ENCODE measurements at places on chromosomes 7 and 10.
A peak's percentile ranks its signal among the peaks of the same experiment; 100 is the strongest.

- peak; percentile 38 for DNase-seq
These were observed 43.7 kb downstream of the CPVL start for GRCh38 chr7:29102558-29103151.

- DNase-seq, result no peak
These were observed 2.4 kb downstream of the GATA3 start for GRCh38 chr10:8056871-8057331.

- no peak for DNase-seq
These were observed 1046.9 kb downstream of the DNAJB9 start for GRCh38 chr7:109616551-109617069.

- no peak for DNase-seq
These were observed 4.8 kb downstream of the ADRB1 start for GRCh38 chr10:114048472-114048871.

- no peak for DNase-seq
These were observed 5.1 kb downstream of the RASGEF1A start for GRCh38 chr10:43261578-43262396.

DNA sequence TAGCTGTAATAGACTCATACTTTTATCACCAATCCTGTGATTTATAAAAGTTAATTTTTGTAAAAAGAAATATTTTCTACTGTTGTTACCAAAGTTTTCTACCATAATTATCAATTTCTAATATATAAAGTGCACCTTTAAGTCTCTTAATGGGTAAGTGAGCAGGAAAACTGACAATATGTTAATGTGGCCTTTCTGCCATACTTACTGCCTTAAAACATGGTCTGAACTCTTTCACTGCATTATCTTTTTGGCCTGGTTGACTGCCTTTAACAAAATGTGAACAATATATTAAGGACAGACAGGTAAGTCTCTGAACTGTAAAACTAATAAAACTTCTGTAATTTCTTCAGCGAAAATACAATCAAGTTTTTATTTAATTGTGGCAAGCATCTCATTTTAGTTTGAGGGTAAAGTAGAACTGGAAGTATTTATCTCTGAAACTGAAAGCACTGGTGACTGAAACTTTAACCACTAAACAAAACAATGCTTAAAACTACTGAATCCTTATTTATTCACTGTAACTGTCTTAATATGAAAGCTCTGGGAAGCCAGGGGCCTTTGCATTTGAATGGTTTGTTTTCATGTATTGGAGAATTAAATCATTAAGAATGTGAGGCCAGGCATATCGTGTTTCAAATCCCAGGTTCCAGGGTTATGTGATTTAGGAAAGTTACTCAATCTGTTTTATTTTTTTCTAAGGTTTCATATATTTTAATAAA, 948.8 kb upstream of the POT1 start:
- DNase-seq, result no peak

DNA sequence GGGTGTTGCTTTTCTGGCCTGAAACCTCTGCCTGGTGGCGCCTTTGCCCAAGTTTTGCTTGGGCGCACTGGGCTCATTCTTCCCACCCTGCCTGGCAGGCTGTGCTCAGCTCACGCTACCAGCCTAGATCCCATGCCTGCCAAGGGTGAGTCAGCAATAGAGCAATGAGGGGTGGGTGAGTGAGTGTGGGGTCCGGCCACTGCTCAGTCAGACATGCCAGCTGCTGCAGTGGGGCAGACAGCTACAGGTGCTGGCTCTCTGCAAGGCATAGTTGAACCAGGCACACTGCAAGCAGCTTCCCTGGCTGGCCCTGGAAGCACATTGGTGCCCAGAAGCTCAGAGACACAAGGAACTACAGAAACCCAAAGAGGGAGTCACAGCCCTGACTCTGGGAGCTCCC, 680.9 kb upstream of the LRRTM3 start:
- DNase-seq, result no peak

- DNase-seq, result no peak
These were observed 23.5 kb downstream of the POLL start for GRCh38 chr10:101564490-101564991.

- DNase-seq, result no peak
These were observed 204.8 kb downstream of the BMPER start for GRCh38 chr7:34109936-34110780.

- DNase-seq, result no peak
These were observed 65.6 kb upstream of the ADO start for GRCh38 chr10:62738916-62739315.
